Stimulated activated CD4-positive, alpha-beta T cell treated with anti-CD3 and anti-CD28 coated beads, Interleukin-1b, Interleukin-23, amount 100 ng/mL, for 1 hour (primary cell): ENCODE measurements at places on chromosomes 4 and X.

- DNase-seq = no peak
Observed at GRCh38 chrX:139298437-139298836, 232.1 kb upstream of the F9 start.

- no peak for DNase-seq
Observed at GRCh38 chr4:123244137-123244536, 152.5 kb upstream of the SPRY1 start.

DNA sequence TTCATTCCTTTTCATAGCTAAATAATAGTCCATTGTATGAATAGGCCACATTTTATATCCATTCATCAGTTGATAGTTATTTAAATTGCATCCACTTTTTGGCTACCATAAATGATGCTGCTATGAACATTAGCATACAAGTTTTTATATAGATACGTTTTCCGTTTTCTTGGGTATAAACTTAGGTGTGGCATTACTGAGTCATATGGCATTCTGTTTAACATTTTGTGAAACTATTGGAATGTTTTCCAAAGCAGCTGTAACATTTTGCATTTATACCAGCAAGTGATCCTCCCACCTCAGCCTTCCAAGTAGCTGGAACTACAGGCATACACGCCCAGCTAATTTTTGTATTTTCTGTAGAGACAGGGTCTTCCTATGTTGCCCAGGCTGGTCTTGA lies 26.3 kb downstream of the CLDN2 start:
- DNase-seq = no peak

- no peak for DNase-seq
Observed at GRCh38 chr4:155066871-155067270, 141.6 kb upstream of the NPY2R start.

- DNase-seq = no peak
Observed at GRCh38 chr4:89586864-89587263, 250.1 kb downstream of the SNCA start.

GRCh38 chr4:13327991-13328390 lies 156.1 kb downstream of the RAB28 start:
- DNase-seq = no peak

DNA sequence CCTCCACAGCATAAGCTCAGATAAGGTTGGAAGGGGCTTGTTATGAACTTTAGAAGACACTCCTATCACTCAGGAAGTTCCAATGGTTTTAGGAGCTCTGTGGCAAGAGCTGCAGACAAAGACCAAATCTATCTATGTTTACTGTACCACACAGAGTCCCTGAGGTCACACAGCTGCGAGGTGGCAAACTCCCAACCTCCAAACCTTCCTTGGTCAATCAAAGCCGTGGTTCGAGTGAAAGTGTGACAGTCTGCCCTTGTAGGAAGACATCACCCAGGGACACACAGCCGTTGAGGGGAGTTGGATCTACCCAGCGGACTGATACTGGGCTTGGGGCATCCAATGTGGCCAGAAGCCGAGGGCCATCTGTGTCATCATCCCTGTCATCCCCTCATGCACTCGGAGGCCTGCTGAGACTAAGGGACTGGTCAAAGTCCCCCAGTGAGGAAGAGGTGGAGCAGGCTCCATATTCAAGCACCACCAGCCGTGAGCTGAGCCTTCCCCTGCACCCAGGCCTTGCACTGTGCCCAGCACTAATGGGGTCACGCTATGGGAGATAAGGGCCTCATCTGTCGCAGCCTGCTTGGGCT lies 26.8 kb downstream of the MAN2B2 start:
- DNase-seq = no peak

DNA sequence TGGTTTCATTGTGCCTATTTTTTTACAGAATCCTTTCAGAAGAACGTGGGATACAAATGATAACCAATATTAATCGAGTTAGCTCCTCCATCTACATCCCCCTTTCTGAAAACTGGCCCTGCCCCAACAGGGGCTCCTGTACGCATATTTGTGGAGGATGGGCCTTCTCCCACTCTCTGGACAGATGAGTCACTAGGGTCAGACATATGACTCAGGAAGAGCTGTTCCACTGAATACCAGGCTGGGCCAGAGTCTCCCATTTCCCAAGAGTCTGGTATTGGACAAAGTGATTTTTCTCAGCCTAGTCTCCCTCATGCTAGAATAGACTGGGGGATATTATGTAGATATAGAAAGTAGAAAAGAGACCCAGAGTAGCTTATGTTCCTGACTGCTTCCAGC lies 142.4 kb downstream of the TSPAN5 start:
- DNase-seq = no peak

- peak; percentile 76 for DNase-seq
Observed at GRCh38 chr4:82462415-82462831, 32.0 kb downstream of the ENOPH1 start.

GRCh38 chrX:74218895-74219294 lies 85.1 kb upstream of the ZCCHC13 start:
- DNase-seq = no peak

DNA sequence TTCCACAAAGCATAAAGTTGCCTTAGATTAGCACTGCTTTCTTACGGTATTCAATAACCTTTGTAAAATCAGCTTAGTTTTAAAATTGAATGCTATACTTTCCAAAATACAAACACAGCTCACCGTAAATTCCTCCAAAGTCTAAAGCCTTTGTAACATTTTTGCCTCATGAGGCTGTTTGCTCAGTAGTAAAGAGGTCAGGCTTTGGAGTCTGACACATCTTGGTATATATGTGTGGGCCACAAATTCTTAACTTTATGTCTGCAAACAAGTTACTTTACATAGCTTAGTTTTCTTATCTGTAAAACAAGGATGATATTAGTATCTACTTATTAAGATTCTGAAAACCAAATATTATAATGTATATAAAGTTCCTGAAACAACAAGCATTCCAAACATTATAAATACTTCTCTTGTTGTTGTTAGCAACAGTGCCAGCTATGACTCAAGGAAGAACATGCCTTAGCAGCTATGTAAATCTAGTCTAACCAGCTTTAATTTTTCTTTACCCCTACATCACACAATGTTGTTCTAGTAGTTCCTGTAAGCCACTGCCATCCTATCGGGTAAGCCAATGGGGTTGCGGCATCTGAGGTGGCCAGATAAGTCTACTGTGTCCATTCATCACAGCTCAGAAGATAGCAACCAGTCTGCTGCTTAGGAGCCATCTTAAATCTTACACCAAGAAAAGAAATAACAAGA lies 709.0 kb downstream of the KLHL13 start:
- no peak for DNase-seq

DNA sequence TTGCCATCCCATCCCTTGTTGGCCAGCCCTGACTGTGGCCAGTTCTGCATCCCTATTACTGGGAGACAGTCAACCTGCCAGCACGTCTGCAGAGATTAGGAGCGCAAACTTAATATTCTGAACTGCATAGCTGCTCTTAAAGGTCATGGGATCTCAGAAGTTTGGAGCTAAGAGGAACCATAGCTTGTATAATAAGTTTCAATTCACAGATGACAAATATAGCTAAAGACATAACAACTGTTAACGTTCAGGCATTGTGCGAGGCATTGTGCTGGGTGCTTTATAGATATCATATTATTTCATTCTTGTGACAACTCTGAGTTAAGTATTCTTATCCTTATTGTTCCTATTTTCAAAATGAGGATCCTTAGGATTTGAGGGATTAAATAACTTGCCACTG lies 3.7 kb downstream of the SCARB2 start:
- DNase-seq = no peak
